ENCODE measurements at places on chromosomes 1 and 21.

DNA sequence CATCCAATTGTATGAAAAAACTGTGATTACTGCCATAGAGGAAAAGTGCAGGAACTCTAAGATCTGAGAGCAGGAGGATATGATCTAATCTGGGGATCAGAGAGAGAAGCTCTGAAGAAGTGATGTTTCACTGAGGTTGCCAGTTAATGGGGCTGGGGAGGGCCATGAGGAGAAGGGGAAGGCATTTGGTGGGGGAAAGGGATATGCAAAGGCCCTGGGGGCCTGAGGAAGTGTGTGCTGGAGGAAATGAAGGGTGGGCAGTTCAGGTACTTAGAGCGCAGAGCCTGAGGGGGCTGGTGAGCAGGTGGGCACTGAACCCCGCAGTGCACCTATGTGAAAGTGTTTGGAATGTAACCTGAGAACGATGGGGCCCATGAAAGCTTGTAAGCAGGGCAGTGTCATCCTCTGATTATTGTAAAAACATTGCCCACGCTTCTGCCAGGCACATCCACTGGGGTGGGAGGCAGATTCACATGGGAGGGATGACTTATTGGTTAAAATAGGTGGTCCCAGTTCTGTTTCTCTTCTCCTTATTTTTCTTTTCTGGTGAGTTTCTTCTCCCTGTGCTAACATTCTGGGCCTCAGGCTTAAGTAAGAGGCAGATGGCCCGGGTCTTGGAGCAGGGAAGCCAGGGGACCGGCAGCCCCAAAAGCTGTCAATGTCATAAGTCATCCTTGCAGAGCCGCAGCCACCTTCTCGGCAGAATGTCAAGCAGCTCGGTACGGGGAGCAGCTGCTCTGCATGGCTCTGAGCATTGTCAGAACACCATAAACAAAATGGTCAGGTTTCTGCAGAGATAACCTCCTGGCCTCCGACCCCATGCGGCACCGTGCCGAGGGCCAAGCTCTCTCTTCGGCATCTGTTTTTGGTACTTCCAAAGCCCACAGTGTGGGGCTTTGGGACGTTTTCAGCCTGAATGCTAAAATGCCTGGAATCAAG is 492.0 kb upstream of the VAMP3 start:
- DNase-seq: no peak

GRCh38 chr1:32759997-32760623 is 57.0 kb downstream of the YARS1 start:
- DNase-seq: no peak

- no peak for DNase-seq
Measured at GRCh38 chr1:28537457-28538199, 15.3 kb upstream of the TRNAU1AP start.

- DNase-seq: no peak
Measured at GRCh38 chr1:117014209-117014608, 12.6 kb downstream of the CD101 start.

GRCh38 chr1:229226796-229227195 is 44.1 kb upstream of the RAB4A start:
- no peak for DNase-seq

GRCh38 chr1:22808186-22808675 is 97.6 kb downstream of the EPHB2 start:
- no peak for DNase-seq

GRCh38 chr1:150256554-150257341 is 826 bp upstream of the CA14 start:
- no peak for DNase-seq

- DNase-seq: no peak
Measured at GRCh38 chr1:109441069-109441468, 14.8 kb upstream of the PSMA5 start.

DNA sequence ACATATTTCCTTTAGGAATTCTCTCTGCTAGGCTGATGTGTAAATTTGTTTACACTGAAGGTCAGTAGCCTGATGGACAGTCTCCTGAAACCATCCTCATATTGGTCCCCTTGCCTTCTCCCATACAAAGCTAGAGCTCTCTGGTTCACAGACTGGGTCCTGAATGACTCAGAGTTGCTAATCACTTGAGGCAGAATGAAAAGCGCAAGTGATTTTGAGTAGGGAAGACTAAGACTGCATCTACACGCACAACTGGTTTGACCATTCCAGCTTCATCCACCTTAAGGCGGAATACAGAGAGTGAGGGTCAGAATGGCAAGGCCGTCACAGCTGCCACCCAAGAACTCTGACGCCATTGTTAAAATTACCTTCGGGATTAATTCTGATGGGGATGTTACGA is 70.2 kb upstream of the KIF26B start:
- DNase-seq: no peak
